ENCODE measurements at places on chromosomes 16 and 17. TPM values are rescaled to one million over a fixed set of nuclear protein-coding genes. Genes with fewer than 3 reads are reported as not detected.
A peak's percentile ranks its signal among the peaks of the same experiment; 100 is the strongest.

The HOXB4 gene
- 1.5 TPM for total RNA-seq

The ATP2A3 gene
- 15.5 TPM for total RNA-seq

The TP53TG3 gene
- not detected for total RNA-seq

The EXOC3L1 gene
- total RNA-seq: 2.5 TPM

The PHB1 gene
- 58.7 TPM for total RNA-seq

The PABPN1L gene
- total RNA-seq: not detected

The IL34 gene
- 6.1 TPM for total RNA-seq

The KRT28 gene
- total RNA-seq: not detected

GRCh38 chr17:77513045-77513444 is 372.3 kb downstream of the SEC14L1 start:
- H3K27me3 ChIP-seq: no peaks in the 10 kb centered on the region
- H3K4me1 ChIP-seq: no peaks in the 10 kb centered on the region
- no peak for DNase-seq
- H3K27ac ChIP-seq: no peak overlapping the region
- H3K36me3 ChIP-seq: no peaks in the 10 kb centered on the region

- no peak for DNase-seq
- H3K4me3 ChIP-seq: no peak overlapping the region
- no peak overlapping the region for H3K27ac ChIP-seq
- H3K27me3 ChIP-seq: no peaks in the 10 kb centered on the region
- no peaks in the 10 kb centered on the region for H3K4me1 ChIP-seq
- H3K36me3 ChIP-seq: no peaks in the 10 kb centered on the region
Measured at GRCh38 chr16:9428355-9429005, 337.0 kb downstream of the HAPSTR1 start.

DNA sequence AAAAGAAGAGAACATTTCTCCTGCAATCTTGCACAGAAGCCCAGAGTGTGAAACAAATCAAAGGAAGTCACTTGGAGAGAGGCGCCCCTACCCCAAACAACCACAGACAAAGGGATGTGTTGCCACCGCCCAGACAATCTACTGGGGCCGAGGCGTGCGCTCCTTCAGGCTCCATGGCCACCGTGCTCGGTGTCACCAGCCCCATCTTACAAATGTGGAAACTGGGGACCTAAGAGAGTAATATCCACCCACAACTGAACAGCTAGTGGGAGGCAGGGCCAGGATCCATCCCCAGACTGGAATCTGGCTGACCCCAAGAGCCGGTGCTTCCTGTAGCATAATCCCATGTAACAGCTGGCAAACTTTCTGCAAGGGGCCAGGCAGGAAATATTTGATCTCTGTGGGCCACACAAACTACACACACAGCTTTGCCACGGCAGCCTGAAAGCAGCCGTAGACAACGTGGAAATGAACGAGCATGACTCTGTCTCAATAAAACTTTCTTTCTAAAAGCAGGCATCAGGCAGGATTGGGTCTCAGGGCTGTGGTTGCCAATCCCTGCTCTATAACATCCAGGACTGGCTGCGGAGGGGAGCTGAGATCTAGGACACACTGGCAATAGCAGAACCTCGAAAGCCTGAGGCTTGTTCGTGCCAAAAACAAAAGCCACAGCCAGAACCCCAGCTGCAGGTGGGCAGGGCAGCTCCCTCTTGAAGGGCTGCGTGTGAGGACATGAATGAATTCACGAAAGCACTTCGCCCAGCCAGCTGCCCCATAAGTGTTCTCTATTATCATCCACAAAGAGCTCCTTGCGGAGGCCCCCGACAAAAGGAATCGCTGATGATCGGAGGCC is 26.6 kb upstream of the GINS2 start:
- H3K4me1 ChIP-seq: peaks cover 32% of the 10 kb centered on the region
- no peaks in the 10 kb centered on the region for H3K36me3 ChIP-seq
- H3K4me3 ChIP-seq: no peak overlapping the region
- no peak overlapping the region for H3K27ac ChIP-seq
- no peak for DNase-seq

DNA sequence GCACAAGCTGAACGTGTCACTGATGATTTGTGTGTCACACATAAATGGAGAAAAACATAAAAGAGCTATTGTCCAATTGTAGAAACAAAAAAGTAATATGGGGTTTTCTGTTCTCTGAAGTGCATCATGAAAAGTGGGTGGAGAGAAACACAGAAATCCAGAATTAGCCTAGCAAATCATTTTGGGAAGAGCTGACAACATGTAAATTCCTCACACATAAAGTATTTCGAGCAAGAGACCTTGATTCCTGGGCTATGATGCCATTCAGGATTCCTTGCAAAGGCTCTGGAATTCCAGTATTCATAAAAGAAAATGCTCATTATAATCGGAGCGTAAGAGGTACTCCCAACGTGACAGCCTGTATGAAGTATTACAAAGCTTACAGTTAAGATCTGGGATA is 1.1 kb downstream of the DCUN1D3 start:
- peak overlapping the region; percentile 96 for H3K27ac ChIP-seq
- peaks cover 7% of the 10 kb centered on the region for H3K36me3 ChIP-seq
- H3K27me3 ChIP-seq: no peaks in the 10 kb centered on the region
- H3K4me3 ChIP-seq: peak overlapping the region; percentile 89
- no peak for DNase-seq
- peaks cover 57% of the 10 kb centered on the region for H3K4me1 ChIP-seq

DNA sequence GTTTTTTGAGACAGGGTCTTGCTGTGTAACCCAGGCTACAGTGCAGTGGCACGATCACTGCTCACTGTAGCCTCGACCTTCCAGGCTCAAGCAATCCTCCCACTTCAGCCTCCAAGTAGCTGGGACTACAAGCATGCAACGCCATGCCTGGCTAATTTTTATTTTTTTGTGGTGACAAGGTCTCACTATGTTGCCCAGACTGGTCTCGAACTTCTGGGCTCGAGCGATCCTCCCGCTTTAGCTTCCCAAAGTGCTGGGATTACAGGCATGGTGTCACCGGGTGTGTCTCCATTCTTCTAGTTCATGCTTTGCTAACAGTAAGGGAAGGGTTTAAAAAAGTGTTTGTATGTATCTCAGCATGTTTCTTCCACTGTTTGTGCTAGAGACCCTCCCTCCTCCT is 101.8 kb downstream of the HIC1 start:
- no peaks in the 10 kb centered on the region for H3K27me3 ChIP-seq
- H3K27ac ChIP-seq: peak overlapping the region; percentile 16
- DNase-seq: no peak
- no peak overlapping the region for H3K4me3 ChIP-seq
- H3K36me3 ChIP-seq: peaks cover 5% of the 10 kb centered on the region

- H3K36me3 ChIP-seq: no peaks in the 10 kb centered on the region
- H3K27ac ChIP-seq: no peak overlapping the region
- DNase-seq: no peak
- H3K27me3 ChIP-seq: no peaks in the 10 kb centered on the region
- peaks cover 9% of the 10 kb centered on the region for H3K4me1 ChIP-seq
Measured at GRCh38 chr16:9134739-9135138, 43.3 kb downstream of the HAPSTR1 start.

- peak overlapping the region; percentile 90 for H3K27ac ChIP-seq
- H3K4me3 ChIP-seq: peak overlapping the region; percentile 89
- peaks cover 43% of the 10 kb centered on the region for H3K4me1 ChIP-seq
- H3K27me3 ChIP-seq: no peaks in the 10 kb centered on the region
- no peak for DNase-seq
Measured at GRCh38 chr17:42287305-42287976, 857 bp upstream of the STAT5A start.

DNA sequence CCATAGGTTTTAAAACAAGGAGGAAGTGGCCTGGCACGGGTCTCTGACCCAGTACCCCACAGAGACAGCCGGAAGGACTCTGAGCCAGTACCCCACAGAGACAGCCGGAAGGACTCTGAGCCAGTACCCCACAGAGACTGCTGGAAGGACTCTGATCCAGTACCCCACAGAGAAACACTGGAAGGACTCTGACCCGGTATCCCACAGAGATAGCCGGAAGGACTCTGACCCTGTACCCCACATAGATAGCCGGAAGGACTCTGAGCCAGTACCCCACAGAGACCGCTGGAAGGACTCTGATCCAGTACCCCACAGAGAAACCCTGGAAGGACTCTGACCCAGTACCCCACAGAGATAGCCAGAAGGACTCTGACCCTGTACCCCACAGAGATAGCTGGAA is 49.0 kb downstream of the TRARG1 start:
- no peak for DNase-seq
- no peaks in the 10 kb centered on the region for H3K36me3 ChIP-seq
- peaks cover 10% of the 10 kb centered on the region for H3K4me1 ChIP-seq
- H3K4me3 ChIP-seq: no peak overlapping the region
- no peaks in the 10 kb centered on the region for H3K27me3 ChIP-seq
- no peak overlapping the region for H3K27ac ChIP-seq

DNA sequence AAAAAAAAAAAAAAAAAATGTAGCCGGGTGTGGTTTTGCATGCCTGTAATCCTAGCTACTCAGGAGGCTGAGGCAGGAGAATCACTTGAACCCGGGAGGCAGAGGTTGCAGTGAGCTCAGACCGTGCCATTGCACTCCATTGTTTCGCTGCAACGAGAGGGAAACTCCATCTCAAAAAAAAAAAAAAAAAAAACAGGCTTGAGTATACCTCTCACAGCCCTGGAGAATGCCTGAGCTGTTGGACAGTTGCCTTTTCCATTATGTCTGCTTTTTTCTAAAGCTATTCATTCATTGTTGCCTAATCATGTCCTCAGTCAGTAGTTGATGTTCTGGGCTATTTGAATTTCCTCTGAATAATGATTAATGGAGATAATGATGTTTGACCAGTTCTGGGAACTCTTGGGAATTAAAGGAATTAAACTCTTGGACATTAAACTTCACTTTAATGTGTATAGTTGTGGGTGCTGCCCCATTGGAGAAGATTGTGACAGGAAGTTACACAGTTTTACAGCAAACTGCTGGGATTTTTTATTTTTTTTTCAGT is 11.8 kb downstream of the HMOX2 start:
- no peak overlapping the region for H3K4me3 ChIP-seq
- peaks cover 4% of the 10 kb centered on the region for H3K36me3 ChIP-seq
- H3K27me3 ChIP-seq: no peaks in the 10 kb centered on the region
- no peak overlapping the region for H3K27ac ChIP-seq

- H3K27me3 ChIP-seq: no peaks in the 10 kb centered on the region
- peaks cover 85% of the 10 kb centered on the region for H3K4me1 ChIP-seq
- no peak for DNase-seq
Measured at GRCh38 chr17:1002771-1003555, 6.0 kb downstream of the TIMM22 start.

GRCh38 chr17:9855036-9855435 is 29.3 kb downstream of the GLP2R start:
- H3K4me3 ChIP-seq: no peak overlapping the region
- H3K27me3 ChIP-seq: no peaks in the 10 kb centered on the region
- no peaks in the 10 kb centered on the region for H3K4me1 ChIP-seq
- no peak overlapping the region for H3K27ac ChIP-seq
- DNase-seq: no peak

DNA sequence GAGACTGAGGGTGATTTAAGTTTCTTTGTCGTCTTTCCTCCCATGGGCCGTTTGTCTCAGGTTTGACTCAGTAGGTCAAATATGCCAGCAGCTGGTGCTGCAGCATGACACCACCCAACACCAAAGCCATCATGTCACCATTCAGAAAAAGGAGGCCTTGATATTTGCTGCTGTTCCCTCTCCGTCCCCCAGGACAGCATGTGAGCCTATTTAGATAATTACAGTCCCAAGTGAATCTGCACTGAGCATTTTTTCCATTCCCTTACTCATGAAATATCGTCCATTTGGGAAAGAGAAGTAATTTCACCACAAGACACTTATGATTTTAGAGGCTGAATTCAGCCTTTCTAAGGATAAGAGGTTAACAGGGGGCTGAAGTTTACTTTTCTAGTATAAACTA is 62.2 kb upstream of the ADORA2B start:
- H3K4me3 ChIP-seq: no peak overlapping the region
- DNase-seq: no peak
- no peak overlapping the region for H3K27ac ChIP-seq
- no peaks in the 10 kb centered on the region for H3K27me3 ChIP-seq
- no peaks in the 10 kb centered on the region for H3K4me1 ChIP-seq

GRCh38 chr17:39357488-39357887 is 43.9 kb downstream of the FBXL20 start:
- H3K4me1 ChIP-seq: peaks cover 14% of the 10 kb centered on the region
- DNase-seq: no peak
- H3K36me3 ChIP-seq: no peaks in the 10 kb centered on the region

GRCh38 chr17:63550817-63551639 is 751 bp downstream of the DCAF7 start:
- H3K4me3 ChIP-seq: peak overlapping the region; percentile 100
- no peaks in the 10 kb centered on the region for H3K36me3 ChIP-seq
- DNase-seq: peak; percentile 86
- peak overlapping the region; percentile 90 for H3K27ac ChIP-seq

GRCh38 chr17:76250141-76250540 is 9.8 kb upstream of the RNF157 start:
- no peak overlapping the region for H3K4me3 ChIP-seq
- no peaks in the 10 kb centered on the region for H3K36me3 ChIP-seq
- DNase-seq: no peak
- H3K4me1 ChIP-seq: peaks cover 12% of the 10 kb centered on the region
- H3K27ac ChIP-seq: no peak overlapping the region
- H3K27me3 ChIP-seq: no peaks in the 10 kb centered on the region

- H3K27me3 ChIP-seq: no peaks in the 10 kb centered on the region
- no peak for DNase-seq
- no peaks in the 10 kb centered on the region for H3K36me3 ChIP-seq
- H3K4me1 ChIP-seq: no peaks in the 10 kb centered on the region
- H3K27ac ChIP-seq: no peak overlapping the region
- peak overlapping the region; percentile 24 for H3K4me3 ChIP-seq
Measured at GRCh38 chr16:28986046-28986445, 1.2 kb downstream of the LAT start.

GRCh38 chr16:83302853-83303252 is 504.9 kb upstream of the HSBP1 start:
- no peak overlapping the region for H3K4me3 ChIP-seq
- H3K4me1 ChIP-seq: no peaks in the 10 kb centered on the region
- H3K27ac ChIP-seq: no peak overlapping the region
- no peaks in the 10 kb centered on the region for H3K36me3 ChIP-seq

- H3K4me3 ChIP-seq: no peak overlapping the region
- no peaks in the 10 kb centered on the region for H3K36me3 ChIP-seq
- no peaks in the 10 kb centered on the region for H3K27me3 ChIP-seq
- peaks cover 13% of the 10 kb centered on the region for H3K4me1 ChIP-seq
- DNase-seq: no peak
- H3K27ac ChIP-seq: no peak overlapping the region
Measured at GRCh38 chr16:4090351-4090851, 25.8 kb downstream of the ADCY9 start.

DNA sequence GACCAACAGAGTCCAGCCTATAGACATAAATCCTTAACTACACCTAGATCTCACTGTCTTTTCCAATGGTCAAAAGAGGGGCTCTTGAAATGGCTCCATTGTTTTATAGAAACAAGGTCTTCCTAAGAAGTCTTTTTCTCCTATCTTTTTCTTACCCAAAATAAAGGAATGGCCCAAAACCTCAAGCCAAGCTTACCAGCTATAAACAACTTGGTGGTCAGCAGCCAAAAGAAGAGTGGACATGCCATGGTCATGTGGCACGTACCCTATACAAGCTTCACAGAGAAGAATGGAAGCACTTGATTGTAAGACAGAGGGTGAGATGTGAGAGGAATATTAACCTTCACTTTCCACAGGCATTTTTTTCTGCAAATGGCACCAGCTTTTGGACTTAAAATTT is 82.1 kb upstream of the GNAO1 start:
- no peaks in the 10 kb centered on the region for H3K4me1 ChIP-seq
- no peak overlapping the region for H3K4me3 ChIP-seq
- H3K27me3 ChIP-seq: no peaks in the 10 kb centered on the region
- no peak for DNase-seq
- H3K27ac ChIP-seq: no peak overlapping the region
- H3K36me3 ChIP-seq: no peaks in the 10 kb centered on the region

GRCh38 chr17:50107790-50108414 is 12.8 kb downstream of the PDK2 start:
- H3K4me1 ChIP-seq: peaks cover 29% of the 10 kb centered on the region
- DNase-seq: no peak
- H3K27ac ChIP-seq: no peak overlapping the region
- peaks cover 47% of the 10 kb centered on the region for H3K36me3 ChIP-seq
- no peak overlapping the region for H3K4me3 ChIP-seq

All from vagina (tissue), 2 donors.